BJ (cell line): ENCODE measurements at places on chromosomes 5 and 9.

DNA sequence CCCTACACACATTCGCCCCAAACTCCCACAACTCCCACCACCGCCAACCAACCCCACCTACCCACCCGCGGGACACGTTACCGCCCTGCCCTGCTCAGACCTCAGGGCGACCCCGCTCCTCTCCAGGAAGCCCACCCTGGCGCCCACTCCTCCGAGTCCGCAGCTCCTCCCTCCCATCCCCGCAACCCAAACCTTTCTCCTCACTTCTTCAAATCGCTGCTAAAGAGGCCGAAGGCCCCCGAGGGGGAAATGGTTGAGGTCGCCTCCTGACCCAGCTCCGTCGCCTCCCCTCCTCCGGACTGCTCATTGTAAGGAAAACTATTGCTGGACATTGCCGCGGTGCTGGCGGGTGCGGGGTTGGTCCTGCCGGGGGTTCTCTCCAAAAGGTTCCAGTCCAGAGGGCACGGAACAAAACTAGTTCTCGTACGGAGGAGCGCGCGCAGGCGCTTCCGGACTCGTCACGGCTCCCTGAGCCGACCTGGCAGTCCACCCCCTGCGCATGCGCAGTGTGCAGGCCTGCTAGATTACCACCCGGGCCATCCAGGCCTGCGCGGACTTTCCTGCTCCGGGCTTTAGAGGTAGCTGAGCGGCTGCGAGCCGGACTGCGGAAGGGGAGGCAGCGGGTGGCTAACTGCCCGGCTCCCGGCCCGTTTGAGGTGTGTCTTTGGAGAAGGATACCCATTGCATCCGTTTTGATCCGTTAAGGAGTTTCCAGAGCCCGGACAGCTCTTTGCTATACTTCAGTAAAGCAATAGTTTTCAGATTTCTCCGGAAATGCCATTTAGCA lies at the start of gene AP3B1:
TSS of gene AP3B1 (minus strand) at position 451 of the 787 bp plus-strand sequence. CDS start at position 332, 119 bp downstream.
- DNase-seq: peak; percentile 87

DNA sequence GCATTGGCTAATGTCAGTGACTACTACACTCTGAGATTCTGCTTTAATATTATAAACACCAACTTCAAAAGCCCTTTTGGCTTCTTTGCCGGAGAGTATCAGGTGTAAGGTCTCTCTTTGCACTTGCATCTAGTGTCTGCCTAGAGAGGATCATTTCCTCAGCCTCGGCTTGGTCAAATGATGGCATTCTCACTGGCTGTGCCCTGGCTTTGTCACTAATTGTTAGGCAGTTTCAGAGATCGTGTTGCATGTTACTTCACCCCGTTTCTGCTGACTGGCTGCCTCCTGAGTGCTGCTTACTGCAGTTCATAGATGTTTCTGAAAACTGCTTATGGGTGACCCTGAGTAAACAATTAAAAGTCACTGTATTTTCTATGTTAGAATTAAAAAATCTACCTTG lies 48.8 kb downstream of the SLC1A3 start:
- no peak for DNase-seq

DNA sequence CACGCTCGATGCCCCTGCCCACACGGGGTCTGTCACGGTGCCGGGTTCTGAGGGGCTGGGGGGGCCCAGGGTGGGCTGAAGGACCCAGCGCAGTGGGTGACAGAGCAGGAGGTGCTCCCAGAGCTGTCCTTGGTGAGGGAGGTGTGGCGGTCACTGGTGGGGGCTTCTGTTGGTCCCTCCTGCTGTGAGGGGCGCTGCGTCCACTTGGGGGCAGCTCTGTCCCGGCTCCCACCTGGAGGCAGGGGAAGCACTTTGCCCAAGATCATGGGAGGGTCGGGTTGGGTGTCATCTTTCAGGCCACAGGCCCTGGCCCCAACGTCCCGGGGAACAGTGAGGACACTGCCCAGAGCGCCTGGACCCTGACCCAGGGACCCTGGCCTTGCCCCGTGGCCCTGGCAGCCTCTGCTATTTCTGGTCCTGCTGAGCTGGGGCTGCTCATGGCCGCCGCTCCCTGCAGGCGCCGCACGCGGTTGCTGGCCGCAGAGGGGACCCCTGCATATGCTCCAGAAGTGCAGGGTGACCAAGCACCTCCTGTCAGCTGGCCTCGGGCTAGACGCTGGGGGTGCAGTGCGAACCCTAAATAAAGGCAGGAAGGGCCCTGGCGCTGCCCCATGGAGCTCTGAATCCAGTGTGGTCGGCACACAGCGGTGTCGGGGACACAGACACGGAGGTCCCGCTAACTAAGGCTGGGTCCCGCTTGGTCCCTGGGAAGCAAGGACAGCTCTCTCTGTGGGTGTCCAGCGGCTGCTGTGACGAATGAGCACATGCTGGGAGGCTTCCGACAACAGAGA lies 11.6 kb upstream of the RNU6ATAC start:
- no peak for DNase-seq

DNA sequence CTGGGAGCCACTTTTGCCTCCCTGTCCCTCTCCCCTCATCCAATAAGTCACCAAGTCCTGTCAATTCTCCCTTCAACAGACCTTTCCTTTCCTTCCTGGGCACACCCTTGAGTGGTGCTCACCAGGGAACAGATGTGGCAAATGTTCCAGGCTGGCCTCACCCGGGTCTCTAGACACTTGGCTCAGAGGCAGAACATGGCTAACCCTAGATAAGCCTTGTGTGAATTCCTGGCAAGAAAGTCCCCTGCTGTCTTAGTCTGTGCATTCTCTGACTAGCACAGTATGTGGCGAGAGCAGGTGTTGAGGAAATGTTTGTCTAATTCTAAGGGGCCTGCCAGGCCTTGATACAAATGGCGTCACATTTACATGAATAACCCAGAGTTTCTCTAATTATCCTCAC lies 41.2 kb upstream of the PTGS1 start:
- no peak for DNase-seq

- no peak for DNase-seq
These were observed 633 bp upstream of the PPP1R26 start for GRCh38 chr9:135478829-135479468.

DNA sequence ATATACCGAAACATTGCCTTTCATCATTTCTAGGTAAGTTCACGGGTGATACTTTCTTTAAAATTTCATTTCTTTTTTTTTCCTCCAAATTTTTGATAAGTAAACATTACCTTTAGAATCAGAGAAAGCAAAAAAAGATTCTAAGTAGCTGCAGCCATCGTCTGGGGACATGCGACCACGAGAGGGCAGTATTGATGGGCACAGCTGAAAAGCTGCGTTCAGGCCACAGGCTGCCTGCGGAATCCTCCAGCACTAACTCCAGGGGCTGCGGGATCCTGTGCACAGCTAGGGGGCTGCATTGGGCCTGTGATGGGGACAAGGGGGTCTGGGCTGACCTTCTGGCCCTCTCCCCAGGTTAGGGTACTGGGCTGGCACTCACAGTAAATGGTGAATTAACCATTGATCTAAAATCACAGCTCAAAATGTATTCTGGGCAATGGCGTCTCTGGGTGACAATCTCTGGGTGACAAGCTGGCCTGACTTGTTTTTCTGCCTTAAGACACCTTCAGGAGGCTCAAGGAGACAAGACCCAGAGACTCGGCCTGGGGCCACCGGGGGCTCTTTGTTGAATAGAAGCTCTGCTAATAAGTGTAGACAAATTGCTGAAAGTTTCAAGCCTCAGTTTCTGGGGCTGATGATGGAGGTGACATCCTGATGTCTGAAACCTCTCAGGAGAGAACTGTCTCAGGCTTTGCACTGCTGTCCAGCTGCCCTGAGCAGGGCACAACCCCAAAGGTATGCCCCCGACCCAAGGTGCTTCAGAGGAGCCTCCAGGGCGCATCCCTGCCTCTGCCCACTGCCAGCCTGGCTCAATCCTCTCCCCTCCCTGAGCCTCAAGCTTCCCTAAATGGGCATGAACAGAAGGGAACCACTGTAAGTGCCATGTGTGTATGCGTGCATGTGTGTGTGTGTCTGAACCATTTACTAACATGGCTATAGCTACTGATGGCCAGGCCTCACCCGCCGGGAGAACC lies 44.3 kb upstream of the SARDH start:
- DNase-seq: no peak

- DNase-seq: no peak
These were observed 1.4 kb downstream of the CHD1 start for GRCh38 chr5:98927242-98927988.

DNA sequence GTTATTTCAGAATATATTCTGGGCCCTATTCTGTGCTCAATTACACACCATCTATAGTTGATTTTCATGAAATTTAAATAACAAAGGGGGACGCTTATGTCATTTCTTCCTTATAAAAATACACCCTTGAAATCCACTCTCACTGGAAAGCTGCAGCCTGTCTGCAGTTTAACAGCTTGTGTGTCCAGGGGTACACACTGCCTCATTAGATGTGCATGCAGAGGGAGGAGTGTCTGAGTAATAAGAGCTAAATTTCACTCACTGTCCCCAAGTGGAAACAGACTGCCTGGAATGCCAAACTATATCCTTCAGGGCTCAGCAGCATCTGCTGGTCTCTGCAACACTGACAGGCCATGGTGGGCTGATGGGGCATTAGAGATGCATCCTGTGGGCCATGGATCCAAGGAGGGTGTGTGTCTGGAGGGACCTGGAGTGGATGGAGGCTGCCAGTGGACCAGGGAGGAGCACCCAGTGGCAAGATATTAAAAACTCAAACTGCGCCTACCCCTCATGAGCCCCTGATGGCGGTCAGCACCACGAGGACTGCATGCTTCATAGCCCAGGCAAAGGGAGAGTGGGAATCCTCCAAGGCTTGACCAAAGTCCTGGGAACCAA lies 15.8 kb upstream of the TIFAB start:
- DNase-seq: no peak

DNA sequence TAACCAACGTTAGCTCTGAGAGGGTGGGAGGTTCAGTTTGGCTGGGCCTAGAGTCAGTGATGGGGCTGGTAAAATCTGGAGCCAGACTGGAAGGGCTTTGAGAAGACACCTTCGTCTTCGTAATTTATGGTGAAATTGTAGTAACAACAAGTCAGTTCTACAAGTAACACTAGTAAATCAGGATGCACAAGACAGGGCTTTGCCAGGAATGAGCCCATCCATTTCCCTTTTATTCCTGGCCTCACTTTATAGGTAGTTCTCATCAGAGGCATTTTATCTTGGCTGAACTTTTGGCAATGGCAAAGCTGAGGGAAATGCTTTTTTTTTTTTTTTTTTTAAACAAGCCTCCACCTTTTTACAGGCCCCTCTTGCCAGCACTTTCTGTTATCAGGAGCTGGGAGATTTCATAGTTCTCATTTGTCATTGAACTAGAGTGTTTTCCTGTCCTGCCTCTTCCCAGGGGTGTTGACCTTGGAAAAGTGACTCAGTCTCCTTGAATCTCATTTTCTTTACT lies 110.5 kb upstream of the KLF4 start:
- DNase-seq: no peak

DNA sequence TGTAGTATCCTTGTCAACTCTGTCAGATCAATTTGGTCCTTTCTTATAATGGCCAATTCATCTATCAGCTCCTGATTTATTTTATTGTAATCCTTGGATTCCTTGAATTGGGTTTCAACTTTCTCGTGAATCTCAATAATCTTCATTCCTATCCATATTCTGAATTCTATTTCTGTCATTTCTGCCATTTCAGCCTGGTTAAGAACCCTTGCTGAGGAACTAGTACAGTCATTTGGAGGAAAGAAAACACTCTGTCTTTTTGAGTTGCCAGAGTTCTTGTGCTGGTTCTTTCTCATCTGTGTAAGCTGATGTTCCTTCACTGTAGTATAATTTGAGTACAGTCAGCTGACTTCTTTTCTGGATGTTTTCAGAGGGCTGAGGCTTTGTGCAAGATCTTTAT lies 84.5 kb downstream of the CETN3 start:
- DNase-seq: no peak

DNA sequence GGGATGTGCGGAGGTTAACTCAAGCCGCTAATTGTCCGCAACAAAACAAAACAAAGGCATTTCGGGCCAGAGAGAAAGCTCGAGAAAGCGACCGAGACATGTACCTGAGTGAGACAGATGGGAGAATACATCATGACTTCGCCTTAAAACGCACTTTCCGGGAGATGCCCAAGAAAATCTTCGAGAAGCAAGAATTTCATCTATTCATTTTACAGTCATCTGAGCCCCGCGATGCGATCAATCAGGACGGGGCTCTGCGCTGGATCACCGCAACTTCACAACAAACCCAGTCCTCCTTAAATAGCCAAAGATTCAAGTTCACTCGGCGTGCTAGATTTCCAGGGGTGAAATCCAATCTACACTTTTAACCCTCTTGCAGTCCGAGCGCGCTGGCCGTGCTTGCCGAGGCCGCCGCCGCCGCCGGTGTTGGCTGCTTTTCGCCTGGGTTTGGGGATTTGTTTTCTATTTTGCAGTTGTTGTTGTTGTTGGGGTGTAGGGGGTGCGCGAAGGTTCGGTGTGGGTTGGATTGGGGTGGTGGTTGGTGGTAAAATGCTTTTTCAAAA lies 482 bp downstream of the NFIB start:
- no peak for DNase-seq

- DNase-seq: no peak
These were observed 82.1 kb downstream of the HRH2 start for GRCh38 chr5:175740014-175740413.

GRCh38 chr9:29826421-29826820 lies 2253.1 kb upstream of the C9orf72 start:
- DNase-seq: no peak

- DNase-seq: no peak
These were observed 698.6 kb downstream of the PTPRD start for GRCh38 chr9:9914174-9914573.

DNA sequence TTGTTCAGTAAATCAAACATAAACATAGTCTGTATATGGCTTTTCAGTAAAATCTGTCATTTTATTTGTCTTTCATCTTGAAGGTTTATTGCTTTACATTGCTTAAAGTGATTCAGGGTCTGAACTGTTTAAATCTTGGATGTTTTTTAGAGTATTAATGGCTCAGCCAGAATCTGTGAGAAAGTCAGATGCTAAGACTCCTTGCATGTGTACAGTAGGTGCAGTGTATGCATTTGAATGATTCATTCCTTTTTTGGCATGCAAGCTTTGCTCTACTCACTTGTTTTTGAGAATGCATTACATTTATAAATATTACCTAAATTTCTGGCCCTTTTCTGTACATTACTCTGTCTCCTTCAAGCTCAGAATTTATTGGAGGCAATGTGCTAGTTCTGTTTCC lies 271.0 kb upstream of the RIOK2 start:
- no peak for DNase-seq

GRCh38 chr9:37053684-37054362 lies 19.8 kb upstream of the PAX5 start:
- DNase-seq: no peak

DNA sequence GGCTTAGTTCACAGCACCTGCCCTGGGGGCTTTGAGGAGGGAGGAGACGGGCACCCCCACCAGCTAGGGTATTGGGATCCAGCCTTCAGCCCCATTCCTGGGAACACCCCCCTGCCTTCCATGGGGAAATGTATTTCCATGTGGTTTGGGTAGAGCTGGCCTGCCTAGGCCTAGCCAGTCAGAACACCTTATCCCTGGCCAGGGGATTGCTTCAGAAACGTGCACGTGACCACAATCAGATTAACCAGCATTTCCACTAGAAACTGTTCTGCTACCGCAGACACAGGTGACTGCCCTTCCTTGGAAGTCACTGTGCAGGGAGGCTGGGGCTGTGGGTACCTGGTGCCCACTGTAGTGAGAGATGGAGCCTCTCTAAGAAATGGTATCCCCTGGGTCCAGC lies 14.0 kb downstream of the BBLN start:
- no peak for DNase-seq
